ENCODE measurements at places on chromosomes 6 and 20.

- DNase-seq: no peak
Observed at GRCh38 chr6:149213829-149214228, 103.7 kb upstream of the TAB2 start.

DNA sequence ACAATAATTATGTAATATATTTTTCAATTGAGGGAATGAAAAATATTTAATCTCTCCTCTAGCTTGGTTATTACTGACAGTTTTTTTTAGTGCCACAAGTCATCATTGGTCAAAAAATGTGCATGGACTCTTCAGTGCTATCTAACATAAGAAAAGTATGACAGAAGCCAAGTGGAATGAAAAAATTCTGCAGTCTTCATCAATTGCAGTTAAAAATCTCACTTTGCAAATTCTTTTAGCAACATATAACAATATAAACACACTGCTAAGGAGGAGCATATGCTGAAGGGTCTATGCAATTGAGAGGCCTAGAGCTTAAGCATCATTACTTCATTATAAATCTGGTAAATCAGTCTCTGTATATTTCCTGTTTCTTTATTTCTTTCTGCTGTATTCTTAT, 175.1 kb downstream of the ARHGAP18 start:
- DNase-seq: no peak

DNA sequence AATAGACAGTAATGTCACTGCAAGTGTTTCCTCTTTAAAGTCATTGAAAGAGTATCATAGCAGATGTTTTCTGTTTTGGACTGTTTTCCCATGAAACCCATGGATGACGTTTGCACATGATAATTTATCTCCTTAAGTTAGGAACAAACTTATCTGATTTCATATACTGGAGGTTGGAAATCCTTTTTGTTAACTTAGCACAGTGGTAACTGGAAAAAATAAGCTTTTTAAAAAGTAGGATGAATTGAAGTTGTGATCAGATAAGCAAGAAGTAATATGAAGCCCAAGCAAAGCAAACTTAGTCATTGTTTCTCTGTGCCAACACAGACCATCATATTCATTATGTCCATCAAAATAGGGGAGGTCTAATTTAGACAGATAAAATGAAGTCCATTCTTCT, 61.6 kb downstream of the PLCB4 start:
- DNase-seq: no peak

GRCh38 chr20:10632721-10633509, 40.9 kb downstream of the JAG1 start:
- no peak for DNase-seq

- no peak for DNase-seq
Observed at GRCh38 chr6:157104803-157105202, 218.5 kb downstream of the TMEM242 start.

- DNase-seq: no peak
Observed at GRCh38 chr20:1472556-1473245, 6.1 kb upstream of the NSFL1C start.

- DNase-seq: no peak
Observed at GRCh38 chr6:26187981-26188635, 100.9 kb downstream of the HFE start.

DNA sequence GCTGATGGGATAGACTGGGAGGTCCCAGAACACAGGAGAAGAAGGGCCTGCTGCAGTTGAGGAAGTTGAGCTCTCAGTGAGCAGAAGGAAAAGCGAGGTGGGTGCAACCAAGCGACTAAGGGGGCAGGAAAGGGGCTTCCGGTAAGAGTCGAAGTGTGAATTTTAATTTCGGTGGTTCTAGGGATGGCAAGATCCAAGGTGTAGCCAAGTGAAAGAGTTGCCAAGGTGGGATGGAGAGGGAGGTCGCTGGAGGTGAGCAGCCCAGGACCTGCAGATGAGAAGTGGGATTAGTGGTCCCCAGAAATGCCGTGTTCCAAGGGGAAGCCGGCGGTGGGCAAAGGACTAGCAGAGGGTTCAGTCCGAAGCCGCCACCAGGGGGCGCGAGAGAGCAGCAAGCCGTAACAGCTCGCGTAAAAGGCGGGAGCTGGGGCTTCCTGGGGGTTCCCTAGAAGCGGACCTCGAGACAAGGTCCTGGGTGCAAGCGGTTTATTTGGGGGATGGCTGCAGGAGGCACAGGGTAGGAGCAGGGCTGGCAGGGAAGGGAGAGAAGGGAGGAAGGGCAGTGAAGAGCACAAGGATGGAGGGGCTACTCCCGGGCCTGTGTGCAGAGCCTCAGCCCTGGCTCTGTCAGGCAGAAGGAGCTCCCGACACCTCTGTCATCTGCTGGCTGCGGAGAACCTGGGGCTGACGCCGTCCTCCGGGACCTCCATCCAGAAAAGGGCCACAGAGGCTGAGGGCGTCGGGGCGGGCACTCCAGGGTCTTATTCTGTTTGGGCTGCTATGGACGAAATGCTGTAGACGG, 103.6 kb downstream of the PAX1 start:
- DNase-seq: peak; percentile 21

GRCh38 chr6:90456001-90456400, 130.9 kb downstream of the MAP3K7 start:
- DNase-seq: no peak

- no peak for DNase-seq
Observed at GRCh38 chr6:45148711-45149341, 179.3 kb upstream of the RUNX2 start.

DNA sequence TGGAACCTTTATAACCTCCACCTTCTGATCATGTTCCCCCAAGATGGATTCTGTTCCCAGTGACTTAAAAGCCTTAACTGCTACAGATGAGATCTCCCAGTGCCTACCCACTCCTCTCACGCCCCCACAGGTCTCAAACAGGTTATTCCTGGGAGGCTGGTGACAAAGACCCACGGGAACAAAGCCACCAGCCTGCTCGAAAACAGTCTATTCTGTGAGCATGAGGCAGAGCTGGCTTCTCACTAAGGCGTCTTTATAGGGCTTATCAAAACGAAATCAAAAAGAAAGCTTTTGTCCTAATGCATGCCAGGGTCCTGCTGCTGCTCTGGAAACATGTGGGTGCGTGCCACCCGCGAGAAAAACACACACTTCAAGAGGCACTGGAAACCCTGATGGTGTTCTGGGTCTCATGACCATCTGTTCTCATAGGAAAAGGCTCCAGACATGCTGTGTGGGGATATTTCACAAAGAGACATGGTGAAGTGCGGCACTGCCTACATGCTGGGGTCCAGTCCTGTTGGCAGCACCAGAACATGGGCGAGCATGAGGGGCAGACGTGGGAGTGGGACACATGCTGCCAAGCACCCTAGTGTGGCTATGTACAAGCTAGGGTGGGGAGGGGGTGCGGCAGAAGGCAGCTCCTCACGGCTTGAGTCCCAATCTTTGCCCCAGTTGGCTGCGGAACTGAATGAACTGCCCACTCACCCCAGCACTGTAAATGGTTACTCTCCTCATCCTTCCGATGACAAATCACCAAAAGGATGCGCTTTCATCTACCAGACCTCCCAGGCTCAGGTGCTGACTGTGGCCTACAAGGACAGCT, 2.1 kb downstream of the FKBP1A start:
- DNase-seq: no peak

DNA sequence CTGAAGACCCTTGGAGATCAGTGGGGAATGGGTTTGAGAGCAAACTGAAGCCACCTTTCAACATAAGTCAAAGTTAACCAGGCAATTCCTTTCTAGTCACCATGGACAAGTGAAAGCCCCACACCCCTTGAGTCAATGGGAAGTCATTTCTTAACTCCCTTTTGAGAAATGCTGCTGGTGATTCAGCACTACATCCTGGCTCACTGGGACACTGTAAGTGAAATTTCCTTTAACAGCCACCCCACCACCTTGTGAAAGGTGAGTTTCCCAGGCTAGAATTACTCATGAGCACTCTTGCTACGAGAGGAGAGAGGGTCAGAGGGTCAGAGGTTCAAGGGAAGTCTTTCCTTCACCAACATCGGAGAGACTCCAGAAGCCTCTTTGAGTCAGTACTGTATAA, 93.3 kb upstream of the MARCKS start:
- no peak for DNase-seq

DNA sequence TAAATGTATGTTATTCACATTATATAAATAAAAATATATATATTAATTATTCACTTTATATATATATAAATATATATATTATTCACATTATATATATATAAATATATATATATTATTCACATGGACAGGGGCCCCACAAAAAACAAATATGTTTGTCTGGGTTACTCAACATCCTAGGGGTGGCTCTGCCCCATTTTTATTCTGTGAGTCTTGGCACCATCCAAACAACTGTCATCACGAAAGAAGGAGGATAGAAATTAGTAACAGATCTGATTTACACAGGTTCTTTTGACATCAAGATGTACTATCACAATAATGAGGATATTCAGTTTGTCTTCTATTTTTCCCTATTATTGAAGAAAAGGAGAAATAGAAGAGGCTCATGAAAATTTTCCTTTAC, 187.3 kb downstream of the GPX5 start:
- DNase-seq: no peak

DNA sequence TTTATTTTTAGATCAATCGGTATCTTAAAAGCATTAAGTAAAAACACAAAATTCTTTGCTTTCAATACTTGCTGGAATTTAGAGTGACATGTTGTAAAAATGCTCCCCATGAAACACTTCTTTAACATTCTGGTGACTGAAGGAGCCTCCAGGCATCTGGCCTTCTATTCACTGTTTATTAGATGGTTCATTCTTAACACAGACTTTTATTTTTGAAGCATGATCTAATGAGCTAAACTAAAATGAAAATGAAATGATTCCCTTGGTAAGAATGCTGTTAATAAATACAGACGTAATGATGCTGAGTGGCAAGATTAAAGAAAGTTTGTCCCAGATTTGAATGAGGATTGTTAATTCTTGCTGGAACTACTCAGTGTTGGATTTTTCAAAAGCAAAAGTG, 698.4 kb downstream of the TENT5A start:
- no peak for DNase-seq

DNA sequence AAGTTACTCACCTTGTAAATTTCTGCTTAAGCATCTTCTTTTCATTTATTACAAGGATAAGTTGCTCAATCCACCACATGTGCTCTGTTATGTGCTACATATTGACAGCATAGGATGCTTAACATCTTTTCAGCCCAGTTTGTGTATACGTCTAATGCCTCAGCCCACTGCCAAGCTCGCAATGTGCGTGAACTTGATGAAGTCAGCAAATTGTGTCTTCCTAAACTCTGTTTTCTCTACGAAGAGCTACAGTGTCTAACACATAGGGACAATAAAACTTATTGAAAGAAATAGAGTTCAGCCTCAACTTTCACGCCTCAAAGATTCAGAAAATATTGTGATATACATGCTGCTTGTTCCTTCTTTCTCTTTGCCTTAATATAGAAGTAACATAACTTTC, 500.0 kb downstream of the TFAP2B start:
- DNase-seq: no peak

- DNase-seq: no peak
Observed at GRCh38 chr6:169140986-169141495, 112.6 kb downstream of the THBS2 start.

DNA sequence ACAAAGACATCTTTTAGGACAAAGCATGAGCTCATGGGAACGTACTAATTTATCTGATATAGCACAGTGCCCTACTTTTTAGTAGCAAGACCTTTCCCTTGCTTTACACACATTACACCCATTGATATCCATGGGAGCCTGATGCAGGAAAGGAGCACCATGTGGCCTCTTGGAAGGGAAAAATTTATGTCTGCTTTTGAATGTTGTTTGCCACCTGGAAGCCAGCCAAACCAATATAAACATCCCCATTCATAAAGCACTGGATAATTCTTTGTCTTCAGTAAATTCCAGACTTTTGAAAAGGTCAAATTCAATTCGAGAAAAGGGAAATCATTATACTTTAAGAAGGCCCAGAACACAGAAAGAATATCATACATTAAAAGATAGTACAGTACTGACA, 152.3 kb upstream of the BEND6 start:
- no peak for DNase-seq

DNA sequence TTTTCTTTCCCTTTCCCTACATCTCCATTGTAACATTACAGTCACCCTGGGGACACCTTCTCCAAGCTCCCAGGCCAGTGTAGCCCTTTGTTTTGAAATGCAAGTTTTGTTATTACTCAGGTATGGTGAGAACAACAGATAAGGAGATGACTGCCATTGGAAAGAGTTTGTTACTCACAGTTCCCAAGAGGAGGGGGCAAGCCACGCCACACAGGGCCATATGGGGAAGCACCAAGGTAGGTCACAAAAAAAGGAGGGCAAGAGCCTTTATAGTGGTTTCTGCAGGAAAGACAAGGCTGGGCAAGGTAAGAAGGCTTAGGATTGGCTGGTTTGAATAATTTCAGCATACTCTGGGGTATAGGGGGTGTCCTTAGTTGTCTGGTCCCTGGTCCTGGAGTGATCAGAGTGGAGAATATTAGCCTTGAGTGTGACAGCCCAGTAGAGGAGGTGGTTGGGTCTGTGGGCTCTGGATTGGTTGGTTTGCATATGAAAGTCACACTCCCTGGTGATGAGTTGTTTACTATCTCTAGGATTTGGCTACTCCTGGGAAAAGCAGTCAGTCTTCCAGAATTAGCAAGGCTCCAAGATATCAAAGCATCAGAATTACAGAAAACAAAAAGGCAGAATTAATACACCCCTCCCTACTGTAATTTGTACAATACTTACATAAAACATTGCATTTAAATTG, 33.1 kb upstream of the SMLR1 start:
- DNase-seq: no peak

DNA sequence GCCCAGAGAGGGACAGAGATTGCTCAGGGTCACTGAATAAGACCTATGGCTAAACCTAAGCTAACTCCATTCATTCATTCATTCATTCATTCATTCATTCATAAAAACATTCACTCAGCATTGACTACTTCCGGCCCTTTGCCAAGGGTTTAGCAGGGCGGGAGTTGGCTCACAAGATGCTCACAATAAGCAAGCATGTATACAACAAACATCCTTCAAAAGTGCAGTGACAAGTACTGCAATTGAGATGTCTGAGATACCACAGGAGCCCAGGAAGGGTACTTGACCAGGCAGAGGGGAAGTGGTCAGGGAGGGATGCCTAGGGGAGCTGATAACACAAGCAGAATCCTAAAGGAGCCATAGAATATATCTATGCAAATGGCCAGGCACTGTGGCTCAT, 18.2 kb upstream of the KIAA1755 start:
- DNase-seq: no peak

- peak; percentile 21 for DNase-seq
Observed at GRCh38 chr6:3022765-3023662, 23.3 kb downstream of the NQO2 start.

DNA sequence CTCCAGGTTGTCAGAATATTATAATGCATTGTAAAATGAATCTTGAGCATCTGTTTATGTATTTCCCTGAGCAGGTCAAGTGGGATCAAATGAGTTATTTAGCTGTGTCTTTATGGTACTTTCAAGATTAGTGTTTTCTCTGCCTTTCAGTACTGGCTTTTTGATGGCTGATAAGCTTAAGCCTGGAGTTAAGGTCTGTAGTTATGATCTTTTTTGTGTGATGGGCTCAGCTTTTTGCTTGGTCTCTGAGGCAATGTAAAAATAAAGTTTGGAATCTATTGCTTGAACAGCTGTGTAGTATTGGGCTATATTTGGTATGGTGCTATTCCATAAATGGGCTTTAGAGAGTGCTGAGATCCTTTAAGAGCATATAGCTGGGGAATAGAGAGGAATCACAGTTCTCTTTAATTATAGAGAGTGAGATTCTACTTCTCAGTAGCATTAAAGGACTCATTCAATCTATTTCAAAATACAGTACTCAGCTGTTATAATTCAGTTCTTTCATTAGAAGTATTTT, 40.7 kb downstream of the ZNF451 start:
- no peak for DNase-seq

- DNase-seq: no peak
Observed at GRCh38 chr6:26270486-26270861, 94.5 kb upstream of the BTN3A2 start.
